CD4-positive, alpha-beta T cell treated with Interleukin-1 beta for 1 hour (primary cell): ENCODE measurements at places on chromosomes 5 and 9.

DNA sequence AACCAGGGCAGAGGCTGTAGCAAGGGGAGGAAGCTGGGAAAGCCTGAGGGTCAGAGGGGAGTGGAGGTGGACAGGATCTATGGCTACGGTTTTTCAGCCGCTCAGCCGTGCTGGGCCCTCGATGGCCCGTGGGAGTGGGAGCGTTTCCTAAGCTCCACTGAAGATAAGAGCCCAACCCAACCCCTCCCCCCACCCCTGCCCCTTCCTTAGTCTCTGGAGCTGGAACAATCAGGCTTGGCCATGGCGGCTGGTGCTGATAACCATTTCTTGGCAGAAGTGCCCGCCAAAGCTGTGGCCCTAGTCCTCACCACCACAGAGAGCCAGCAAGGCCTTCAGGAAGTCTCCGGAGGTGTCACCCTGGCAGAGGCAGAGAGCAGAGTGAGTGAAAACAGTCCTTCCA is 20.3 kb upstream of the TNIP1 start:
- DNase-seq: no peak

DNA sequence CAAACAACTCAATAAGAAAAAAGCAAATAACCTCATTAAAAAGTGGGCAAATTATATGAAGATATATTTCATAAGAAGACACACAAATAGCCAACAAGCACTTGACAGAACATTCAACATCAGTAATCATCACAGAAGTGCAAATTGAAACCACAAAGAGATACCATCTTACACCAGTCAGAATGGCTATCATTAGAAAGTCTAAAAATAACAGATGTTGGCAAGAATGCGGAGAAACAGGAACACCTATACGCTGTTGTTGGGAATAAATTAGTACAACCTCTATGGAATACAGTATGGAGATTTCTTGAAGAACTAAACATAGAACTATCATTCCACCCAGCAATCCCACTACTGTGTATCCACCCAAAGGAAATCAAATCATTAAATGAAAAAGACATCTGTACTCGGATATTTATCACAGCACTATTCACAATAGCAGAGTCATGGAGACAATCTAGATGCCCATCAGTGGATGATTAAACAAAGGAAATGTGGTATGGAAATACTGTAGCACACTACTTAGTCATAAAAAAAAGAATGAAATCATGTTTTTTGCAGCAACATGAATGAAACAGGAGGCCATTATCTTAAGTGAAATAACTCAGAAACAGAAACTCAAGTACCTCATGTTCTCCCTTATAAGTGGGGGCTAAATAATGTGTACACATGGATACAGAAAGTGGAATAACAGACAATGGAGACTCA is 106.8 kb upstream of the FST start:
- DNase-seq: no peak

GRCh38 chr9:138006576-138007233 is 129.1 kb downstream of the CACNA1B start:
- no peak for DNase-seq

DNA sequence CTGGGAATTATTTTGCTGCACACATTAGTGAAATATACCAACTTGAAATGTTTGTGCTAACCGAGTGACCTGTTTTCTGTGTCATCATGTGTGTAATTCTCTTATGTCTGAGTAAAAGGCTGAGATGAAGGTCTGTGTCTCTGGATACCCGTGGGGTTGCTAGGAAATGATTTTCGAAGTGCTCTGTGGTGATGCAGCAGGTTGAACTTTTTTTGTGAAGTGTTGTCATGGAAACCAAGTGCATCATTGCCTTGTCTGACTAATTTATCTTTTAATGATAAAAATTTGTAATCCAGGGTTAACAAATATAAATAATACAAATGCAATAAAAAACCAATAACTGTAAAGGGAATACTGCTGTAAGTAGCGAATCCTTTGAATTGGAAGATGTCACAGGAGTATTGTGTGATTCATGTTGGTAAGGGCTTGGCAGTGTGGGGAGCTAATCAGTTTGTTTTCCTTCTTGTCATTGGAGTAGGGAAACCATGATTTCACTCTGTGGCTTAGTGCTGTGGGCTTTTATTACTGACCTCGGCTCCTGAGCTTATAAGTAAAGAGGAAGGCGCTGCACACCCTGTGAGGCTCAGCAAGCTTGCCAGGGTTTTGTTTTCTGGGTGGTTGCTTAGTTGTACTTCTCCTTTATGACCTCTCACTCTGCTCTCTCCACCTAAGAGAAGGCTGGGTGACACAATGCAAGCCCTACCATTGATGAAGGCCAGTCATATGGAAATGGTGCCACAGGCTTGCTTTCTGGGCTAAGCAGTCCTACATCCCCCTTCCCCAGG is 22.3 kb downstream of the PDE8B start:
- peak; percentile 42 for DNase-seq

DNA sequence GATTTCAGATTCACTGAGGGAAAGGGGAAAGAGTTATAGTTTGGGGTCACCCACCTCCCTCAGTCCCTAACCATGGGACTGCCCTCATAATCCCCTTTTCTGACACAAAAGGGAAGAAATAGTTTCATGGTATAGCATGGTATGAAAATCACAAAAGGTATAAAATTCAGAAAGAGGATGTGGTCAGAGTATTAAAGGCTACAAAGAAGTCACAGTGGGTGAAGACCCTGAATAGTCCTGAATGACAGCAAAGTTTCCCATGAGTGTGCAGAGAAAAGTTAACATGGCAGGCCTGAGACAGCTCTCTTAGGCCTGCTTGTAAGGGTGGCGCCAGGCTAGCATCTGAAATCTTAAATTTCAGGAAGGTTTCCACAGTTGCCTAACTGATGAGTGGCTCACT is 290.6 kb upstream of the ZNF608 start:
- DNase-seq: no peak

GRCh38 chr5:21895766-21896350 is 957.3 kb downstream of the CDH12 start:
- DNase-seq: no peak

GRCh38 chr9:117546894-117547678 is 132.2 kb upstream of the ASTN2 start:
- DNase-seq: peak; percentile 13

DNA sequence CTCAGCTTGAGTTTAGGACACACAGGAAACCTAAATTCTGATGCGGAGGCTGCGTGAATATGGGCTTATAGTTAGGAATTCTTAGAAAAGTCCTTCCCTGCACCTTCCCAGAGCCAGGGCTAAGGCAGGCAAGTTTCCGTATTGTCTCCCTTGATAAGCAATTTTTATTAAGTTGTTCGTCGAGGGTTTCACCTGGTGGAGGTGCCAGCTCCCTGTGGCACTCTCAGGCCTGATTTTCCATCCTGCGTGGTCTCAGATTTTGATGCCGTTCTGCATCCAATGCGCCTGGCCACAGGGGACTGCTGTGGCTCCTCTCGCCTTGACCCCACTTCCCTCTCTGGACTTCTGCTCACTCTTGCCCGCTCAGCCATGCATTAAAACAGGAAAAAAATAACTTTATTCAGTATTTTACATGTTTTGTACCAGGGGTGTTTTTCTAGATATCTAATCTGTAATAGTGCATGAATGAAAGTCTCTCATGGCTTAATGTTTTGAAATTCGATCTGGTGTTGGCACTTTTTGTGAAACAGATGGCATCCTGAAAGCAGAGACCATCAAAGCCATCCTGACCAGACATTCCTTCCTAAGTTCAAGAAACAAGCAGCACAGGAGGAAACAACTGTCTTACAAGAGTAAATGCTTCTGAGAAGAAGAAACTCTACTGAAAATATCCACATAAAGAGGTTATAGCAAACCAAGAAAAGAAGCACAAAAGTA is 50.7 kb downstream of the TRIP13 start:
- DNase-seq: no peak

- no peak for DNase-seq
Measured at GRCh38 chr9:13351778-13352386, 72.4 kb upstream of the MPDZ start.

- DNase-seq: no peak
Measured at GRCh38 chr5:79122973-79123372, 11.4 kb downstream of the BHMT start.

DNA sequence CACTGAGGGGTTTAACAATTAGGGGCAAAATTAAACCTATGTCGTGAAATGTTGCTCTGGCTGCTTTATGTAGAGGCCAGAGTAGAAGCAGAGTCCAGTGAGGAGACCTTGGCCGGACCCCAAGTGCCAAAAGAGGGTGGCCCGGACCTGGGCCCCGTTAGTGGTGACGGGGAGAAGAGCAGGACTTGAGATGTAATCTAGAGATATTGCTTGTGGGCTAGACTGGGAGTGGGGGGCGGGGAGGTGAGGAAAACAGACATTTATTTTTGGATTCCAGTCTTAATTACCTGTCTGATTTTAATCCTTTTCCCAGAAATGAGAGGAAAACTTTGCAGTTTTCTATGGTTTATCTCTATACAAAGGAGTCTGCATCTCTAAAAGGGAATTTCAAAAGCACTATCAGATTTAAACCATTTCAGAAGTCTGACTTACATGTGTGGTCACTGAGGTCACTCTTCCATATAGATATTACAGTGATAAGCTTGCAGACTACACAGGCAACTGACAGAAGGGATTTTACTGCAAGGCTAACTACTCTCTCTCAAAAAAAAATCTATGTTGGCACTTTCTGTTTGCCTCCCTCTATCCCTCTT is 108.1 kb downstream of the MED27 start:
- no peak for DNase-seq

GRCh38 chr5:62574599-62574998 is 4.0 kb upstream of the LRRC70 start:
- no peak for DNase-seq

DNA sequence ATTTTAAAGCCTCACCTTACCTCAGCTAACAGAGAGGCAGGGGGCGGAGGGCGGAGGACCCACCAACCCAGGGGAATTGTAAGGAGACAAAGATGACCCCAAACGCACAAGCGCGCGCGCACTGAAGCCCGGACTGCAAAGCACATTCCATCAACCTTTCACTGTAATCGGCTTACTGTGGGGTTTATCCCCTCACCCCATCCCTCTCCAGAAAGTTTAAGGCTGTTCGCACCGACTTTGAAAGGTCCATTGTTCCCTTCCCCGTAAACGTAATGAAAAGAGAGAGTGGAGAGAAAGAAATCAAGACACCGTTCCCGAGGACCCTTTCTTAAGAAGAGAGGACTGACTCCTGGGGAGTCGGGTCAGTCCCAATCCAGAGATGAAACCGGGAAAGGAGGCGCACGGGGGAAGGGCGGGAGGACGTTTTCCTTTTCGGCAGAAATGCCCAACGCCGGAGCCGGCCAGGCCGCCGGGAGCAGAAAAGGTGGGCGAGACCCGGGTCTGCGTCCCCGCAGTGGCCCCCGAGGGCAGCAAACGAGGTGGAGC is 464 bp downstream of the CEMIP2 start:
- DNase-seq: peak; percentile 19

- DNase-seq: no peak
Measured at GRCh38 chr5:136034984-136035383, 6.2 kb downstream of the TGFBI start.

- no peak for DNase-seq
Measured at GRCh38 chr5:106127985-106128384, 1542.8 kb downstream of the EFNA5 start.

DNA sequence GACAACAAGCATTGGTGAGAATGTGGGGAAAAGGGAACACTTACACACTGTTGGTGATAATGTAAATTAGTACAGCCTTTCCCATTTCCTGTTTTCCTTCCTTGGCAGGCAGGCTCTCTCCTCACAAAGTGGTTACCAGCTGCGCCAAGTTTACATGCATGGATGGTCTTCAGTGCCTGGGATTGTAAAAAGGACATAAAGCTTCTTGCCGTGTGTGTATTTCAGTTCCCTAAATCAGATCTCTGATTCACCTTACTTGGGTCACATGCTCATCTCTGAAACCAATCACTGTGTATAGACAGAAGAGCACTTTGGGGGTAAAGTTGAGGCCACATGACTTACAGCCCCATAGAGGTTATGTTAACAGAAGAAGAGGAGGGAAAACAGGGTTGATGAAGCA is 92.8 kb downstream of the CAVIN4 start:
- DNase-seq: no peak

DNA sequence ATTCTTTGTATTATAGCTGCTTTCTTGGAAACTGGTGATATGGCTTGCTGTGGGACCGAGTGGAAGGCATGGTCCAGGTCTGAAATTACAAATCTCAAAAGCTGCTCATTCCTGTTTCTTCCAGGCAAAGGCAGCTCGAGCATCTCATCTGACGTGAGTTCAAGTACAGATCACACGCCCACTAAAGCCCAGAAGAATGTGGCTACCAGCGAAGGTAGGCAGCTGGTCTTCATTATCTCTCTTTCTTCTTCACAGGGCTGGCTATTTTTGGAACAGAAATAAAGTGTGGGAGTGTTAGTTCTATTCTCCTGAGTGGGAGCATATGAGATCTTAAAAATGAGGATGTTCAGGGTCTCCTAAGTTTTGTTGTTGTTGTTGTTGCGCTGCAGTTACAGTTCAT is 115.9 kb downstream of the FBXL7 start:
- no peak for DNase-seq

DNA sequence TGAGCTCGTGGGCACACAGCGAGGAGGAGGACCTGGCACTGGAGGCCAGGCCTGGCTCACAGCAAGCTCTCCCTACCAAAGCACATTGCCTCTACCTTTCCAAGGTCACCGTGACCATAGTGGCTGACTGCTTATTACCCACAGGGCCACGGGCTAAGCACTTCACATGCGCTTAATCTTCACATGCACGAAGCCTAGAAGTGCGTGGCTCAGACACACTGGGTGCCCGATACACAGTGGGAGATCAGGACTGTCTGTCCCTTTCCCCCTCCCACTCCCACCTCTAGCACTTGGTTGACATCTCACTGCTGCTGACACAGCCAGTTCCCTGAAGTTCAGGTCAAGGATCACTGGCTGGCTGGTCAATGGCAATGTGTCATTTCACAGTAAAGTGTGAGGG is 23.6 kb downstream of the LHX6 start:
- DNase-seq: no peak

- no peak for DNase-seq
Measured at GRCh38 chr9:87167582-87167981, 220.3 kb upstream of the GAS1 start.

- peak; percentile 99 for DNase-seq
Measured at GRCh38 chr9:136790640-136791515, at the start of gene TMEM141. Gene TMEM141, plus strand, starts transcription at chr9:136791344. Its CDS starts 27 bp downstream, at chr9:136791371.

DNA sequence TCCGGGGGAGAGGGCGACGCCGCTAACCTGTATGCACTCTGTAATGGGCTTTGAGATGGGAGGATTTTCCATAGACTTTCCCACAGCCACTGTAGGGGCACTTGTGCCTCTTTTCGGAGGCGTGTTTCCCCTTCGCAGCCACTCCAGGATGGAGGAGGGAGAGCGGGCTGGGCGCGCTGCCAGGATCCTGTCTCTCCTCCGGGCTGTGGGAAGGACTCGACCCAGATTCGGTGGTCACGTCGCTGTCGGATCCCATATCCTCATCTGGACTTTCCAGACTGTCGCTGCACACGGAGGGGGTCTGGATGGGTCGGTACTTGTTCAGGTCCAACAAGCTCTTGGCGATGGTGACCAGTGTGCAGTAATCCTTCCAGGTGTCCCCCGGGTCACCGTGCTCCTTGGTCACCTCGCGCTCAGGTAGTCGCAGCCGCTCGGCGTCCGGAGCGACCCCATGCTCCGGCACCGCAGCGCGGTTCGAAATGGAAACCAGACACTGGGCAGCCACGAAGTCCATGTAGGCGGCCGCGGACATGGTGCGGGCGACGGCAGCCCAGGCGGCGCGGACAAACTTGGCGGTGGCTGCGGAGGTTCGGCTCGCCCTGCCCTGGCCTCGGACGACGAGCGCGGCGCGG is 1.5 kb downstream of the KLF9 start:
- DNase-seq: peak; percentile 13
